Psoas muscle (tissue), 8 donors: ENCODE measurements at places on chromosomes 4 and X. TPM values are rescaled to one million over a fixed set of nuclear protein-coding genes. Genes with fewer than 3 reads are reported as not detected.

The NWD2 gene
- polyA plus RNA-seq, result 0.01 TPM

The CXorf49 gene
- not detected for polyA plus RNA-seq

The NEXMIF gene
- 0.01 TPM for polyA plus RNA-seq

DNA sequence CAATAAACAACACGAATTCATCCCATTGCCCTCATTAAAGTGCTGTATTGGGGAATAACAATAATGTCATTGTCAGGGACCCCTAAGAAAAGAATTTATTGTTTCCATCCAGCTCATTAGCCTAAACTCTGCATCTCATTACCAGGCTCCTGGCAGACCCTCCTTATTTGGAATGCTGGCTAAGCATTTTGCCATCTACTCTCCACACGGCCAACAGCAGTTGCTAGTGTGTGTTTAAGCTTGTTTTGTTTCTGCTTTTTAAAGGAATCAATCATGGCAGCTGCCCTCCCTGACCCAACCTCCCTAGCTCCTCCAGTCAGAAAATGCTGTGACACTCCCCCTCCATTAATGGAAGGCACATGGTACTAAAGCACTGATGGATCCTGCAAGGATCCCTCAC is 43.5 kb downstream of the GATB start:
- DNase-seq, result no peak

DNA sequence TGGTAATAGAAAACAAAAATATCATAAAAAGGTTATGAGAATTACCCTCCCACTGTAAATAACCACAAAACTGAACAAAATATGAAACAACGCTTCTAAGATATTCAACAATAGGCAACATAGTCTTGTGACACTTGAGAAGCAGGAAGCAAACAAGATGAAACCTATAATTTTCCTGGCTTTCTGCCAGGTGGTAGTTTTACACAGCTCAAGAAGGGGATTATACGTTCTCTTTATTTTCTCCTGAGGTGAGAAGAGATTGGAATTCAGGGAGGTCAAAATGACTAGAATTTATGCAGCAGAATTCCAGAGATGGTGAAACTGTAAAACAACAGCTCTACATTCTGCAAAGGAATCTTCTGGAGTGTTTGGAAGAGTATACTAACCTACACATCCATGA is 186.0 kb downstream of the HHIP start:
- no peak for DNase-seq

- no peak for DNase-seq
Measured at GRCh38 chrX:49160908-49161307, 1.6 kb upstream of the MAGIX start.

- DNase-seq, result no peak
Measured at GRCh38 chr4:156898373-156899117, 73.1 kb downstream of the PDGFC start.
